Urinary bladder (tissue), 4 donors: ENCODE measurements at places on chromosomes 12 and 14. TPM values are rescaled to one million over a fixed set of nuclear protein-coding genes. Genes with fewer than 3 reads are reported as not detected.

KRT2 gene
- not detected for total RNA-seq

SLC39A2 gene
- 1.2 TPM for total RNA-seq

ATP5MC2 gene
- 109 TPM for total RNA-seq

ACSM4 gene
- not detected for total RNA-seq

KRT3 gene
- total RNA-seq, result not detected

POLE2 gene
- 25.5 TPM for total RNA-seq

KCNA1 gene
- 5.9 TPM for total RNA-seq

RTN1 gene
- total RNA-seq, result 13.9 TPM

SLCO1B1 gene
- not detected for total RNA-seq

FITM1 gene
- 4.2 TPM for total RNA-seq

KRT80 gene
- 1.7 TPM for total RNA-seq

SYCP3 gene
- total RNA-seq, result 0.21 TPM

GRCh38 chr12:84421103-84421502 is 491.5 kb downstream of the SLC6A15 start:
- DNase-seq, result no peak

DNA sequence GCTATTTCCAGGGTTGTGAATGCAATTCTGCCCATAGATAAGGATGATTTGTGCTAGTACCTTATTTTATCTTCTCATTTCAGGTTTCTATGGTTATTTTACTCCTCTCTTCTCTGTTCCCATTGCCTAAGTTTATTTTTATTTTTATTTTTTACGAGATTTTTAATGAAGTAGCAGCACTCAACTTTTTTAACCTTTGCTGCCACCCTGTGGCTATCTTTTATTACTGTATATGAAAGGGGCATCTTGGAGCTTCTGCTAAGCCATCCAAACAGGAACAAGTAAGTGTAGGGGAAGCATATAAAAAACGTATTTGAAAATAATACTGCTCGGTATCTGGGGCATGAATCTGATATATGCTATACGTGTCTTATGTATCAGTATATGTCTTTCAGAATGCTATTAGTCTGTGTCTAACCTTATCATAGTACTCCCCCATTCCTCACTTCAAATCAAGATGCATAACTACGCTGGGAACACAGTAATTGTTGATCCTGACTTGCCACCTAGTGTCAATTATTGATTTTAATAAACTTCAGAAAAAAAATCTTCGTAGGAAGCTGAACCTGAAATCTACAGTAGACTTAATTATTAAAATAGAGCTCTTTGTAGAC is 60.3 kb downstream of the KLRG1 start:
- DNase-seq, result peak; percentile 6

GRCh38 chr14:74019408-74020137 is 424 bp downstream of the BBOF1 start:
- peak; percentile 23 for DNase-seq

DNA sequence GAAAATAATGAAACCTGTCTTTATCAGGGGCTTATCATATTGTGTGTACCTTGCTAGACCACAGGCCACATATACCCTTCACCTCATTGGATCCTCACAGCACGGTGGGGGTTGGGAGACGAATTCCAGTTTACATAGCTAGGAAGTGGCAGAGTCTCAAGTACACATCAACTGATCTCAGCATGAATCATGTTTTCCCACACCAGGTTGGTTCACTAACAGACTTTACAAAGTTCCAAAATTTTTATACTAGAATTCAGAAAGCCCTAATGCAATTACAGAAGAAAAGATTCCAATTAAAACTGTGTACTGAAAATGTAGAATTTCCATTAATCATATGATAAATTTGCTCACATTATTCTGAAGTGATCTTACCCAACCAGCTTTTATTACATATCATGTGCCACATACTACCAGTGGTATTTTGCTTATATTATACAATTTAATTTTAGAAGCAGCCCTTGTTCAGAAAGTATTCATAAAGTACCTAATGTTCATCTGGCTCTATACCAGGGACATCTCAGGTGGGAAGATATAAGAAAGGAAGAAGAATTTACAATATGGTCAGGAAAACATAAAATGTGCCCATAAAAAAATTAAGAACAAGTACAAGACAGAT is 196.2 kb downstream of the ITPR2 start:
- no peak for DNase-seq

DNA sequence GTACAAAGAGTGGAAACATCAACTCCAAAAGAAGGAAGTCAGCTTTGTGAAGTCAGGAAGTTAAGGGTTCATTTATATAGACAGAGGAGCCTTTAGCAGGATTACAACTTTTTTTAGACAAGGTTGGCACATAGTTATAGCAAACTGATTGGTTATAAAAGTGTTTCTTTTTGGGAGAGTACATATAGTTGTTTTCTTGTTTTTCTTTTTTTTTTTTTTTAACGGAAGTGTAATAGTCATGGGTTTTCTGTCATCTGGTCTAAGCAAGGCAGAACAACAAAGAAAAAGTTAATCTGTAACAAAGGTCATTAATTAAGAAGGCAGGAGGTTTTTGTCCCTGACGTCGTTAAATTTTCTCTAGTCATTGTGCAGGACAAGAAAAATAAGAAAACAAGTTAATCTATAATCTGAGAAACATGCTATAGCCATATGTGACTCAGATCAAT is 13.0 kb upstream of the MFAP5 start:
- DNase-seq, result no peak

- DNase-seq, result peak; percentile 86
These were observed 133.5 kb downstream of the KCNK10 start for GRCh38 chr14:88189417-88190191.

GRCh38 chr14:94769391-94770250 is at the start of gene GSC:
Gene GSC, minus strand, starts transcription at chr14:94770113. Its CDS starts 98 bp downstream, at chr14:94770015.
- DNase-seq, result no peak

DNA sequence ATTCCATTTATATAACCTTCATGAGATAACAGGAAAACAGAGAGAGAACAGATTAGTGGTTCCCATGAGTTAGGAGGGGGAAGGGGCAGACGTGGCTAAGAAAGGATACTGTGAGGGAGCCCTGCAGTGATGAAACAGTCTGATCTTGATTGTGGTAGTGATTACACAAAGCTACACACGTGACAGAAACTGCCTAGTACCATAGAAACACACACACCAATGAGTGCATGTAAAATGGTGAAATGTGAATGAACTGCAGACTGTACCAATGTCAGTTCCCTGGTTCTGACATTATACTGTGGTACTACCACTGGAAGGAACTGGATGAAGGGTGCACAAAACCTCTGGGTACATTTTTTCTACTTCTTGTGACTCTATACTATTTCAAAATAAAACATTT is 36.9 kb downstream of the NRDE2 start:
- no peak for DNase-seq

DNA sequence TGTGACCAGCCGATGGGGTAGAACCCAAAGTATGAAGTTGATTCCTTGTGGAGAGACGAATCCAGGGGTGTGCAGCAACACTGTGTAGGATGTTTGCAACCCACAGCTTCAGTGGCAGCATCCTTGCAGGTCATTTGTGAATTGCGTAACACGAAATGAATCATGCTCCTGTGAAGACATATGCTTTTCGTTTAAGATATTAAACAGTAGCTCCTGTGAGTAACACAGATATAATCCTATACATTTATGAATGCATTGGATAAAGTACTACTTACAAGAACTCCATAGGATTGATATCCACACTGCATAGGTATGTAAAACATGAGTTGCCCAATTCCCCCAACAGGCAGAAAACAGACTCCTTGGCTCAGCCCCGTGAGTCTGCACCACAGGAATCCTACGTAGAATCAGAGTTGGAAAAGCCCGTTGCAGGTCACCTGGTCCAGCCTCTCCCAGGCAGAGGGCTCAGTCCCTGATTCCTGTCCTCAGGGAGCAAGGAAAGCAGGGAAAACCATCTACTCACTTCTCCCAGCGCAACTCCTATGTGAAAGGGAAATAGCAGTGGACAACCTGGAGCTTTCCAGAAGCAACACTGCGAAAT is 75.8 kb downstream of the GPATCH2L start:
- DNase-seq, result no peak

- DNase-seq, result no peak
These were observed 35.8 kb downstream of the PPFIA2 start for GRCh38 chr12:81723361-81723760.

- DNase-seq, result peak; percentile 43
These were observed 57.1 kb downstream of the DYRK2 start for GRCh38 chr12:67705394-67706370.
